ENCODE measurements at places on chromosomes 11 and 22.

DNA sequence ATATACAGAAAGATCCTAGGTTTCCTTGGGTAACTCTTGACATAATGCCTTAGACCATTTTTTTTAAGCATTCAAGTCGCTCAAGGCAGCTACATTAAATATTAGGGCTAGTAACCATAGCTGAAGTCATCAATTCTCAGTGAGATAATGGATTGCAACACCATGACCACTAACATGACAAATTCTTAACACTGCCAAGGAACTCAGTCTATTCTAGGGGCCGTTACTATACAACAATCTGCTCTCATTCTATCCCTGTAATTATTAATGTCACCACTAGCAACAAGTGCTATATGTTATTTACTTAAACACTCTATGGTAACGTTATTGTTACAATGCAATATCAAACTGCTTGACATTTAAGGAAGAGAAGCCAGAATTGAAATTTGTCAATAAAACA is 3.2 kb upstream of the STK33 start:
- no peak for DNase-seq

DNA sequence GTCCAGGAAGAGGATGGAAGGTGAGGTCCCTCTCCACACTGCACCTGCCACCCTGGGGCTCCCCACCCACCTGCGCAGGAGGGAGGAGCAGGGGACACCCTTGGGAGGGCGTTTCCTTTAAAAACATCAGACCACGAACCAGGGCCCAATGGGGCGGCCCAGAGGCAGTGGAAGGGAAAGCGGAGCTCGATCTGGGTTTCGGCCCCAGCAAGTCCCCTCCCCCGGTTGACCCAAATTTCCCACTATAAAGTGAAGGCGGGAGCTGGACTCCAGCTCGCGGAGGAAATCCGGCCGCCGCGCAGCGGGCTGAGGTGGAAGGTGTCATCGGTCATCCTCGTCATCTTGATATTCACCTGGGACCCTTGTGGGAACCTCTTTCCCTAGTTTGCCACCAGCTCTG is 99.3 kb downstream of the WNT7B start:
- no peak for DNase-seq

- no peak for DNase-seq
Observed at GRCh38 chr11:93939084-93939760, 81.9 kb upstream of the HEPHL1 start.

- DNase-seq = no peak
Observed at GRCh38 chr11:107842412-107843100, 16.0 kb downstream of the SLC35F2 start.

DNA sequence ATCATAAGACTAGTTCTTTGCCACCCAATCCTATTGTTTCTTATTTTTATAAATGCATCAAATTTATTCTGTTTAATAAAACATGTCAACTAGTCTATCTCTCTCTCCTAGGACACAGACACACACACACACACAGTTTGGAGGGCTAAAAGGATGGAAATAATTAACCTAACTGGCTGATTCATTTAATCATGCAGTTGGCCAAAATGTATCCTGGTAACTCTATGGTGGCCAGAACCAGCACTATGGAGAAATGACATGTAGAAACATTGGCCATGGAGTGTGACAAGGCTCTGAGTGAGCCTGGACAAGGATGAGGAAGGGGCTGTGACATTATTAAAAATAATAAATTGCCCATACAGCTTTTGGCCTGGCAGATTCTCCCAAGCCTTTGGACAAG is 64.1 kb downstream of the CLPB start:
- DNase-seq = no peak

- DNase-seq = no peak
Observed at GRCh38 chr11:20563866-20564265, 35.5 kb upstream of the SLC6A5 start.

DNA sequence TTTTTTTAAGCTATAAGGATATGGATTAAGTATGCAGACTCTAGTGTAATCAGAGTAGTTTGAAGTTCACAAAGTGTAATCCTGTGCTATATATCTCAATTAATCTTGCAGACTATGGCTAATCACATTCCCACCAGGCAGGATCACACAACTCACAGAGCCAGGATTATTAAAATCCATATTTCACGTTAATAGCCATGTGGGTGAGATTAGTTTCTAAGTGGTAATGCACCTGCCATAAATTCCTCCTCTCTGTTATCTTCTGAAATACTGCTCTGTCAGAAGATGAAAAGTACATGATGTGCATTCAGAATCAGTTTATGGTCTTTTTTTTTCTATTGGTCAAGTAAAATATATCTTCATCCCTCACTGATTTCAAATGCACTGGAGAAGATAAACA is 686.1 kb downstream of the CNTN5 start:
- no peak for DNase-seq

- DNase-seq = no peak
Observed at GRCh38 chr11:68212421-68213134, 518 bp downstream of the KMT5B start.

DNA sequence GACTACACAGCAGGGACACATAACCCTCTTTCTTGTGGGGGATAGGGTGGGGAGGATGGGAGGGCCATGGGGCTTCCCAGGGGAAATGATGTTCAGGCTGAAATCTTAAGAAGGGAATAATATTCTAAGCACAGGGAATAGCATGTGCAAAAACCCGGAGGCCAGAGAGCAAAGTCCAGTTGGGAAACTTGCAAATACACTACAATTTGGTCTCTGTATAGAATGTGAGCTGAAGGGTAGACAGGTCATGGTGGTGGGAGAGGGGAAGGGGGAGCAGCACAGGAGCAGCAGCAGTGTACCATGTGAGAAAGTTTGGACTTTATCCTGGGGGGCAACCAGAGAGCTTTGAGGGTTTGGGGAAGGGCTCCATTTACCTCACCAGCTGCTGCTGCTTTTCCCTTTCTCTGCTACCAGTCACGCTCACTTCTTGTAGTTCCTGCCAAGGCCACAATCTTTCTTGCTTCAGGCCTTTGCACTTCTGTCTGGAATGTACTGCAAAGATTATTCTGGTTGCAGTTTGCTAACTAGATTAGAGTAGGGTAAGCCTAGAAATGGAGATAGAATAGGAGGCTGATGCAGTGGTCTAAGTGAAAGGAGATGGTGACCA is 43.0 kb downstream of the KREMEN1 start:
- DNase-seq = no peak

GRCh38 chr11:11461473-11461872 is 108.4 kb upstream of the CSNK2A3 start:
- DNase-seq = no peak

GRCh38 chr11:129280027-129280811 is 88.1 kb upstream of the ARHGAP32 start:
- no peak for DNase-seq

- no peak for DNase-seq
Observed at GRCh38 chr11:123217897-123218296, 22.8 kb upstream of the CLMP start.

GRCh38 chr11:121649798-121650197 is 197.0 kb upstream of the SORL1-AS1 start:
- DNase-seq = no peak

DNA sequence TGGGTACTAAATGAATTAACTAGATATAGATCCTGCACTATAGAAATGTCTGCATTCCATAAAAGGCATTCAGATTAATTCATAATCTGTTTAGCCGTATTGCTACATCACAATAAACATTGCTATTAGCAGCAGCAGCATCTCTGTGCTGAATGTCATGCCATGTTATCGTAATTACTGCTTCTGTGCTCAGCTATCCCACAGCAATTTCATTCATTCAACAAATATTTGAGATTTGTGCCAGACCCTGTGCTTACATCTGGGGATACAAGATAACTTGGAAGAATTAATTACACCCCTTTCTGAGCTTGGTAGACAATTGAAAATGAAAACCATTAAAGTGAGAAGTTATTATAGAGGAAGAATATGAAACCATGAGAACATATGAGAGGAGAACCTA is 185.8 kb upstream of the C11orf87 start:
- DNase-seq = no peak

- DNase-seq = no peak
Observed at GRCh38 chr11:118087931-118088330, 1.2 kb upstream of the SMIM35 start.

DNA sequence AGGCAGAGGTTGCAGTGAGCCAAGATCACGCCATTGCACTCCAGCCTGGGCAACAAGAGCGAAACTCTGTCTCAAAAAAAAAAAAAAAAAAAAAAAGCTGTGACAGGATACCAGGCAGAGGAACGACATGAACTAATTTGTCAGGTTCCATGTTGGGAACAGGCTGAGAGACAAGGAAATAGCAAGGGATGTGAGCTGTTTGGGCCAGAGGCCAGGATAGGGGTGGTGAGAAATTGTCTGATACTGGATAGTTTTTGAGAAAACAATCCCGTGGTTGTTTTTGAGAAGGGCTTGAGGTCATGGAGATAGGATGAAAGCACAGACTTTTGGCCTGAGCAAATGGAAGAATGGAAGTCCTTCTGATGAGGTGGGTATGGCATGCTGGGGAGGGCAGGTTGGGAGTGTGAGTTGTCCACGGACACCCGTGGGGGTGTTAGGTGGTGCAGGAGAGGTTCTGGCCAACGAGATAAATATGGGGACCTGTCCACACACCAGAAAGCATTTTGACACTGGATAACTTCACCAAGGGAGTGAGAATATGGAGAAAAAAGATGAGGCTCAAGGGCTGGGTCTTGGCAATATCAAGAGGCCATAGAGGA is 13.7 kb downstream of the PIWIL3 start:
- DNase-seq = no peak

GRCh38 chr11:126585388-126585773 is 229.9 kb downstream of the ST3GAL4 start:
- no peak for DNase-seq

DNA sequence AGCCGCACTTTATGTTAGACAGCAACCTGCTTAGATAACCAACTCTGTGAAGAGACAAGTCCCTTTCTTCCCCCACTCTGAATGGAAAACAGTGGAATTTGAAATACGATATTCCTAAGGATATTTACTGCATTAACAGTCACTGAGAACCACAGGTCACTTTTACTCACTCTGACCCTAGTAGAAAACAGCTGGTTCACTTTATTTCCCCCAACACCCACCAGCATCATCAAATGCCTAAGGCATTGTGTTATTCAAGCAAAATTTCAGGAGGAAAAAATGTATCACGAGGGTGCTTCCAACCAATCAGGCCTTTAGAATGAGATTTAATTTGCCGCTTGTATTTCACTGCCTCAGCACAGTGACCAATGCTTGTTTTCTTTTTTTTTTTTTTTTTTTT is 1134.1 kb upstream of the CCDC90B start:
- no peak for DNase-seq

DNA sequence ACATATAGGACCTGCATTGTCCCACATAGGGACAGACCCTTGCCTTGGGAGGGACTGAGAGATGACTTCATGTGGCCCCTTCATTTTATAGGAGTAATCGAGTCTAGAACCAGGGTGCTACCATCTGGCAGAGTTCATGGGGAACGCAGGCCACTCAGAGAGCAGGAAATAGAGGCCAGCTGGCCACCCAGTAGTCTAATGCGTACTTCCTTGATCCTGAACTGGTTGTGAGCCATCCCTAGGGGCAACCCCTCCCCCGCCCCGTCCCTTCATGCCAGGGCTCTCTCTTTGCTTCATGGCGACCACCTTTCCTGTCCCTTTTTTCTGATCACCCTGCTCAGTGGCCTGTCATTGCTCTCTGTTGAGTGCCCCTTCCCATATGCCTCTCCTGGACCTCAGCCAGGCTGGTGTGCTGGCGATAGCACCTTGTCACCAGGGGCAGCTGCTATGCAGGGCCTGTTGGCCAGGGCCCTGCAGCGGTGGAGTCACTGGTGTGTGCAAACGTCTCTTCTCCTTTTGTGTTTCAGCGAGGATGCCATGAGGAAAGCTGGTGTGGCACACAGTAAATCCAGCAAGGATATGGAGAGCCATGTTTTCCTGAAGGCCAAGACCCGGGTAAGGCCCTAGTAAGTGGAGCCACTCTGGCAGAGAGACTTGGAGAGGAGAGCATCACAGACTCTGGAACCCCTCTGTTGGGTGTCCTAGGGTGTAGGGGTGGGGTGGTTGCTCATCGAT is 29.3 kb downstream of the MED15 start:
- DNase-seq = no peak

- DNase-seq = no peak
Observed at GRCh38 chr11:68821670-68822069, 20.0 kb downstream of the CPT1A start.

DNA sequence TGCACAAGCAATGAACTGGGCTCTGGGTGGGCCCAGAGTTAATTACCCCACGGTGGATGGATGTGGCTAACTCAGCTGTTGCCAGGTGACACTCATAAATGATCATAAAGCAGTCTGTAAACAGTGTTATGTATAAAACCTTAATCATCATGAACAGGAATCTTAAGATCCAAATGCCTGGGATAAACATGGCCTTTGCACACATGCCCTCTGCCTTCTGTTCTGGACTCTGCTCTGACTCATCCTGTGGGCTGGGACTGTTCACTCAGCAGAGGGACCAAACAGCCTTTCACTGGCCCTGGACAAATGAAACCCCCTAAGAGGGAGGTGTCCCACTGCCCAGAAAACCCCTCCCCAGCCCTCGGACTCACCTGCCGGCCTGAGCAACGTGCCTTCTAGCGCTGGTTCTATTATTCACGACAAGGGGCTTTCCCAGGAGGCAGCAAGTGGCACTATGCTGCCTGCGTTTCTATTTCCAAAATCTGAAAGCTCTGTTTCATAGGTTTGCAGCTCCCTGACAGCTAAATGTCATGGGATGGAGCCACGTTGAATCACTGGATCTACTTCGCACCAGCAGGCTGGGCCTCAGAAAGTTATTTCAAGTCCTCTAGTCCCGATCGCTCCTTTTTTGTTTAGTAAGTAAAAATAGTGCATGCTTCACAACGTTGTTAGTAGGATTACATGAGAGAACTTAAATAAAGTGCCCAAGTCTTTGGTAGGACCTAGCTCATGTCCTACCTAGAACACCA is 53.0 kb downstream of the LARGE1 start:
- no peak for DNase-seq

DNA sequence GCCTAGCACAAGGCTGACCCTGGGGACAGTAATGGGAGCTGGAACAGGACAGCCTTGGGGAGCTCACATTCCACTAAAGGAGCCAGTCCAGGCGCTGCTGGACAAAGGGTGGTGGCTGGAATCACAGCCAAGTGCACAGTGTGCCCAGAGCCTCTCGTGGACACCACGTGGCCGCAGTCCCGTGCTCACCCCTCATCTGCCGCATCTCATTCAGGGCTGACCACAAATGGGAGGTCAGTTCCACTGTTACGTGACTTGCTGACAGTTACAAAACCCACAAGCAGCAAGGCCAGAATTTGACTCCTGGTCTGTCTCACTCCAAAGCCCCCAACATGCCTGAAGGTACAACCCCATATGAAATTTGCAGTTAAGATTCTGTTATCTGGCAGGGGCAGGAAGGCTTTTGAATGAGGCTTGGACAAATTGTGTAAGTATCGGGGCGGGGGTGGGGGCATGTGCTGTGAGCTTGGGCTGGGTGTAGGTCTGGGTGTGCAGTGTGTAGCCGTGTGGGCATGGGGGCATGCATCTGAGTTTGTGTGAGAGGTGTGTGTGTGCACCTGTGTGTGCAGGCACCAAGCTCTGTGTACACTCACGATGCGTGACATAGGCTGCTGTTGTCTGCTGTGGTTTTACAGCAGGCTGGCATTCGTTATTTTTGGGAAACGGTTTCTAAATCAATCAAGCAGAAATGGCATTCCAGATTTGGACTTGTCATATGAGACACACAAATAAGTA is 301.7 kb downstream of the BRD1 start:
- no peak for DNase-seq

- no peak for DNase-seq
Observed at GRCh38 chr11:132898021-132898420, 634.3 kb downstream of the OPCML start.

GRCh38 chr11:104205838-104206237 is 41.9 kb upstream of the PDGFD start:
- no peak for DNase-seq

Measured in GOT3 (cell line).